Upper lobe of right lung (tissue), 1 donor: ENCODE measurements at places on chromosomes 6 and 20.

GRCh38 chr6:124995131-124995530, 32.9 kb downstream of the RNF217 start:
- no peak overlapping the region for H3K4me3 ChIP-seq
- H3K27ac ChIP-seq: no peak overlapping the region
- peaks cover 21% of the 10 kb centered on the region for H3K4me1 ChIP-seq
- no peaks in the 10 kb centered on the region for H3K36me3 ChIP-seq
- H3K27me3 ChIP-seq: no peaks in the 10 kb centered on the region
- no peak for DNase-seq

GRCh38 chr20:38393259-38393658, 41.9 kb downstream of the SNHG17 start:
- H3K27ac ChIP-seq: no peak overlapping the region
- no peak for DNase-seq
- H3K4me3 ChIP-seq: no peak overlapping the region
- H3K27me3 ChIP-seq: no peaks in the 10 kb centered on the region
- no peaks in the 10 kb centered on the region for H3K36me3 ChIP-seq

DNA sequence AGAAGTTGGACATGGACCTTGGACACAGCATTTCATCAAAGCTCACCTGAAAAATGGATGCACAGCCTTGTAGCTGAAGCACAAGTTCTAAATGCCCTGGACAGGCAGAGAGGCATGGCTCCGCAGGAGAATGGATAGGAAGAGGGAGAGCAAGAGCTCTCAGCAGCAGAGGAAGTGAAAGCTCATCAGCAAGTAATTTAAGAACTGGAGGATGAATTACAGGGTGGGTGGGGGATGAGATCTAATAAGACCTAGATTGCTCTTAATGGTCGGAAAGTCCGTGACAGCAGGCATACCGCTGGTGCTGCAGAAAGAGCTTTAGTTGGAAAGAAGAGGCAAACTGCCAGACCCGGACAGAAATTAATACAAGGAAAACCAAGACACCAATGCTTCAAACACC, 37.3 kb upstream of the SAYSD1 start:
- no peak overlapping the region for H3K27ac ChIP-seq
- no peak overlapping the region for H3K4me3 ChIP-seq
- no peaks in the 10 kb centered on the region for H3K36me3 ChIP-seq
- no peaks in the 10 kb centered on the region for H3K27me3 ChIP-seq

GRCh38 chr6:136820561-136820960, 1.8 kb upstream of the PEX7 start:
- no peak overlapping the region for H3K27ac ChIP-seq
- H3K4me1 ChIP-seq: peaks cover 5% of the 10 kb centered on the region
- no peaks in the 10 kb centered on the region for H3K36me3 ChIP-seq
- DNase-seq: no peak

DNA sequence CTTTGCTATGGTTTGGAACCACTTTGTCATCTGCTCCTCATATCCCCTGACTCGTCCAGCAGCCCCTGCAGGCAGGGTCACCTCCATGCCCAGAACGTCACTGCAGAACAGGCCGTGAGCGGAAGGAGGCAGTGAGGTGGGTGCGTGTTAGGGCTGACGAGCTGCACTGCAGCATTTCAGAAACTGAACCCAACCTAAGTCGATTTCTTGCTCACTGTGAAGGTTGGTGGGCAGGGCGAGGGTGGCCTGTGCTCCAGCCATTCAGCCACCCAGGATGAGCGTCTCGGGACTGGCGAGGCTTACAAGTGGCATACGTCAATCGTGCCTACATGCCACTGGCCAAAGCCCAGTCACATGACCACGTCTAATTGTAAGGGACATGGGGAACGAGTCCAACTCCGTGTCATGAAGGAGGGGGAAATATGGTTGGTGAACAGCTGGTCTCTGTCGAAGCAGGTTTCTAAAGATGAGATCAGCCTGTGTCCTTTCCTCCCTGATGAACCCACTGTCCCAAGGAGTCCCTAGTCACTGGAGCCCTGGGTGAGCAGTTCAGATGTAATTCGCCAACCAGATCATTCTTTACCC, 289.1 kb downstream of the TAF4 start:
- no peak overlapping the region for H3K27ac ChIP-seq
- H3K36me3 ChIP-seq: no peaks in the 10 kb centered on the region
- DNase-seq: no peak
- H3K4me3 ChIP-seq: no peak overlapping the region
- peaks cover 4% of the 10 kb centered on the region for H3K27me3 ChIP-seq
- no peaks in the 10 kb centered on the region for H3K4me1 ChIP-seq
